GM18507 (cell line): ENCODE measurements at places on chromosomes 3 and 15.

DNA sequence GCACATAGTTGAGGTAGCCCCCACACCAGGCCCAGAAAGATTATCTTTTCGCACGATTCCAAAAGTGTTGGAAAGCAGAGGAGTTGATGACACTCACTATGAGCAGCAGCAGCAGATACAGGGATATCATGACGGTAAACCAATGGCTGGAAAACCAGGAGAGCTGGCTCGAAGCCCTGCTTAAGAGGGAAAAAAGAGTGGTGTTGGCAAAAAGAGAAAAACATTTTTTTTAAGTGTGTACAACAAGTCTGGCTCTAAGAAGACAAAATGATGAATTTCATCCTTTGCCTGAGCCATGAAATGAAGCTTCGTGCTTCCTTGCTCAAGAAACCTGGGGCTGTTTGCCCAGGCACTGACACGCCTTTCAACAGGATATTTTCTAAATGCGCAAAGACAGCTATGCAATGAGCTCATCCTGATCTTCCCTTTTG, 27.3 kb downstream of the PARP16 start:
- no peak for DNase-seq

DNA sequence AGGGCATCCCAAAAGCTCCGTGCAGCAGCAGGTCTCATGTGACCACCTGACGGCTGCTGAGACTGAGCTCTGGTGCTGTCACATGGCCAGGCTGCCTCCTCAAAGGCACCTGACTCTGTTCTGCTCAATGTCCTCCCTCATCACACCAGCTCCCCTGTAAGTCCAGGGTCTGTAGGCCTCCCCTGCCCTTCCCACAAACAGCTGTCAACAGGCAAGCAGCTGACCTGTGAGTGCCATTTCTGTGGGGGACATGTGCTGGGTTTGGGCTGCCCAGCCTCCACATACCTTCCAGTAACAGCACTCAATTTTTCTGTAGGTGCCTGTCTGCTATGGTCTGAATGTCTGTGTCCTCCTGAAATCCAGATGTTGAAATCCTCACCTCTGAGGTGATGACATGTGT, 11.2 kb downstream of the NUP210 start:
- DNase-seq = no peak

DNA sequence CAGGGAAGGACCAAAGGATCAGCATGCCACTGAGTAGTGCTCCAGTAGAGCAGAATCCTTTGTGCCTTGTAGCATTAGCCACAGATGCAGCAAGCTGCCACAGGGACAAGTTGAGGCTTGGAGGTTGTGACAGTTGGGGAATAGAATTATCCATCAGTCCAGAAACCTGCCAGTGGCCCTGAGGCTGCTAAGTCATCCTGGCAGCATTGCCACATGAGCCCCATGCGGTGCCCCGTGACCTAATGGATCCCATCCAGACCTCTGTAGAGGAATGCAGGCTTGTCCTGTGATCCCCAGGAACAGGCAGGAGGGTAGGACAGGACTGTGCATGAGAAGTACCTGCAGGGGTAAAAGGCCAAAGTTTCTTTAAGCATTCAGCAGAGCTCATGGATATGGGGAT, 51.7 kb downstream of the BOC start:
- no peak for DNase-seq

DNA sequence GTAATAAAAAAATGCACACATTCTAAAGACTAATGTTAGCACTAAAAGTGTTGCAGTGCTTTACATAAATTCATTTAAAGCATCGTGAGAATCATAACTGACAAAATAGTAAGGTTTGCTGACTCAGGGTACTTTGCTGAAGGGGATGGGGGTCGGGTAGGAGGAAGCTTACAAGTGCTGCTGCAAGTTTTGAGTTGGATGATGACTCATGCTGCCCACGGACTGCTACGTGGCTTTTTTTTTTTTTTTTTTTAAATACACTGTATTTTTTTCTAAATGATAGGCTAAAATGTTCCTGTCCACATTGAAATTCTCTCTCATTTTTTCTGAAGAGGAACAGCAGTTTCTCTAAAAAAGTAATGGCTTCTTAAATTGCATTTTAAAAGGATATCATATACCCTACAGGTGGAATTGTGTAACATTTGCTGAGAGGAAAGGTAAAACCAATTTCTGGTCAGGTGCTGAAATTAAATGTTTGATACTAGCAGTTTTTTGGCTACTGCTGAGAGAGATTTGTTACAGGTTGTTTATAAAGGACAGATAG, 2.2 kb downstream of the MAPK6 start:
- DNase-seq = no peak

DNA sequence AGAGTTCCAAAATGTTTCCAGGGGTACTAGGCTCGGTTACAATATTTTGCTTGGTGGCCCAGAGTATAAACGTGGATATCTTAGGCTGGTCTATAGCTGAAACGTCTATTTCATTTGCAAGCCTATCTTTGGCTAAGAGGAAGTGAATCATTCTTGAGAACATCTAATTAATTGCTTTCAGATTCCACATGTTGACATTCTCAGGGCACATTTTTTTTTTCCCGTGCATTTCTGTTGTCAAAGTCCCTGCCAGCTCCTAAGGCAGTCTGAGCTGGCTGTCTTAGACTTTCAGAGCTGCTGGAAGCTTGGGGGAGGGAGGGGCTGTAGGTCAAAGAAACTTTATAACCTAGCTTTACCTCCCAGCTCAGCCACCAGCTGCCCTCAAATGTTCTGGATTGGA, 23.2 kb upstream of the LAMP3 start:
- no peak for DNase-seq

DNA sequence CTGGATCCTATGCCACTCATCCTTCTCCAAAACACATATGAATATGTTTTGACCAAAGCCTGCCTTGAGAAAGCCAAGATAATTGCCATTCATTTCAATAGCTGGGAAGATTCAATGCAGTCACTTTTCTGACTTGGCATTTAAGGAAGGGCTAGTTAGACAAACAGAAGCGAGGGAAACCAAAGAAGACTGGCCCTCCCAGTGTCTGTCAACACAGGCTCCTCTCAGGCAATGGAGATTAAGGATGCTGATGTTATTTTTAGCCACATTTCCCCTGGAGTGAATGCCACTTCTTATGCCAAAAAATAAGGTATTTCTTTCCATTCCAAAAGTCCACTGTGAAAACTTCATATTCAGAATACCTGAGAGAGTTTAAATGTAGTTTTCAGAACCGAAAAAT, 101.7 kb downstream of the P3H2 start:
- no peak for DNase-seq
